Stimulated activated CD4-positive, alpha-beta T cell treated with anti-CD3 and anti-CD28 coated beads, Interleukin-1b, Interleukin-23, amount 100 ng/mL, for 1 hour (primary cell): ENCODE measurements at places on chromosomes 1 and 21.

- DNase-seq: no peak
These were observed 1.4 kb downstream of the ATF3 start for GRCh38 chr1:212609701-212610574.

- no peak for DNase-seq
These were observed 150.5 kb upstream of the RUNX3 start for GRCh38 chr1:25080294-25081209.

GRCh38 chr1:174954073-174954460 is 45.7 kb upstream of the CACYBP start:
- no peak for DNase-seq

- no peak for DNase-seq
These were observed 5.9 kb downstream of the RFX5 start for GRCh38 chr1:151340870-151341754.

DNA sequence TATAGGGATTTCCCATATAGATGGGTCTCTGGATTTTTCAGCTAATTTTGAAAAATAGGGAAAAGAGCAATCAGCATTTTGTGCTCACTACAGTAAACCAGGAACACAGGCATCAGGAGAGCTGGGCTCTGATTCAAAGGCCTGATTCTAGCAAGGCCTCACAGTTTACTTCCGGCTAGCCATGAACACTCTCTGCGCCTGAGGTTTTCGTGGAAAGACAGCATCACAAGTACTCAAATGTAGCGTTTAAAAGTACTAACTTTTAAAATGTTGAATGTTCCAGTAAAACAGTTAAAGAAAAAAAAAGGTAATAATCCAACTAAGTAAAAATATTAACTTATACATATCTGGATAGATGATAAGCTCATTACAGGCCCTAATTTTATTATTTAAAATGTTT is 120.6 kb downstream of the SLC45A1 start:
- DNase-seq: no peak

DNA sequence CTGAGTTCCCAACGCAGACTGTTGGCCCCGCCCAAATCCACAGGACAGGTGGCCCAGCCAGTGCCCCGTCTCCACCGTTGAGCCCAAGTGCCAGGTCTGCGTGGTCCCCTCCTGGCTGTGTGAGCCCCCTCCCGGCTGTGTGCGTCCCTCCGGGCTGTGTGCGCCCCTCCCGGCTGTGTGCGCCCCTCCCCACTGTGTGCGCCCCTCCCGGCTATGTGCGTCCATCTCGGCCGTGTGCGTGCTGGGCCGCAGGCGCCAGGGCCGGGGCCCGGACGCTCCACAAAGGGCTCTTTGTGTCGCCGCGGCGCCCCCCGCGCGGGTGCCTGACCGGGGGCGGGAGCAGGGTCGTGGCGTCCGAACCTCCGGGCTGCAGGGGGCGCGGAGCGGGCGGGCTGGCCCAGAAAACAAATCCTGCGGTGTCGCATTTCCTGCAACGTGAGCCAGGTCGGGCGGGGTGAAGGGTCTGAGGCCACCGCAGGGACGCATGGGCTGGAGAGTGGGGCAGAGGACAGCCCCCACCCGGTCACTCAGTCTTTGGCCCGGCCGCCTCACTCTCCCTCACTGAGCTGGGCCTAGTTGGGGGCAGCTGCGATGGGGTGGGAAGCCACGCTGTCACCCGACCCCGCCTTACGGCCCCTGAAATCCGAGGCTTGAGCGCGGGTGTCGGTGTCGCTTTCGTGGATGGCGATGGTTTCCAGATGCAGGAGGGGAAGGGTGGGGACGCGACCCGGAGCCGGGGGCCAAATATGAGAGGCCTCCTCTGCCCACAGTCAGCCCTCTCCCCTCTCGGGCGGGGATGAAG is 18.8 kb downstream of the TNFRSF25 start:
- no peak for DNase-seq

GRCh38 chr1:208111646-208112190 is 132.5 kb downstream of the PLXNA2 start:
- no peak for DNase-seq

DNA sequence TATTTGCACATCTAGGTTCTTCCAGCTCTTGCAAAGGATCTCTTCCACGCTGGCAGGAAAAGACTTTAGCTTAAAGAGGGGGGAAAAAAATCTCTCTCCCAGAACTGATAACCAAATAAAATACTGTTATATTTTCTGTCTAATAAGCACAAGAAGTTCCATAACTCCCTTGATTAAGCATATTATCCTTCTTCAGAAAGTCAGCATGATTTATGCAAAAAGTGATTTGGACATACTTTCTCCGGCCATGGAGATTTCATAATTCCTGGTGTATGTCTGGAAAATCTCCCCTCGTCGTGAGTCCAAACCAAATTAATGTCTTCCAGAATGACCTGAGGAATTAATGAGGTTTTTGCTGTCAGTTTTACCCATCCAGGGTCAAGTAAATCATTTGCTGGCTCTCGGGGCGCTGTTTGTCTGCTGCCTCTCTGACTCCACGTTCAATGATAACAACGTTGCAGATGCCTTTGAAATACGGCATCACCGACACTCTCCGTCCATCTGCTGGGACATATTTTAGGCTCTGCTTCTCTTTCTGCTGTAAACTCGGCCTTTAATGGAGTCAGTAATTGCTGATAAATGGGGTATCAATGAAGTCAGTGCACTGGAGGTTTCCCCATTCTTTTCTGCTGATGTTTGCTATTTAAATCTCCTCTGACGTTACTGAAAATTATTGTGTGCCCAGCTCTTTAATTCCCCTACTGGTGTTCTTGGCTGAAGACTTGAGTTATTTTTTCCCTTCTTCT is 112.9 kb downstream of the HLX start:
- DNase-seq: no peak

GRCh38 chr21:46314441-46315020 is 9.1 kb downstream of the C21orf58 start:
- no peak for DNase-seq

DNA sequence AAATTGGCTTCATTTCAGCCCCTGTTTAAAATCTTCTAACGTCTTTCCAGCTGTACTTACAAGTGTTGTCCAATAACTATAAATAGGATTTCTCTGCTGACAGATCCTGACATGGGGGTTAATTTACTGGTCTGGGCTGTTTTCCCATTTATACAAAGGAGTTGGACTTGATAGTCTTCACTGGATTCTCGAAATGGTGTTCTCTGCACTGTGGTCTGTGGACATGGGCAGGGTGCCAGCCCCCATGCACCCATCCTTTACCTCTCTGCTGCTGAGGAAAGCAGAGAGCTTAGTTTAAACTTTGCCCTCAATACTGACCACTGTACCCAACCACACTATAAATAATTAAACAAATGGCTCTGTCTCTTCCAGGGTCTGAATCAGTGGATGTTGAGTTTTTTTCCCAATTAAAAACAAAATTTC is 5.2 kb downstream of the DIO1 start:
- no peak for DNase-seq

DNA sequence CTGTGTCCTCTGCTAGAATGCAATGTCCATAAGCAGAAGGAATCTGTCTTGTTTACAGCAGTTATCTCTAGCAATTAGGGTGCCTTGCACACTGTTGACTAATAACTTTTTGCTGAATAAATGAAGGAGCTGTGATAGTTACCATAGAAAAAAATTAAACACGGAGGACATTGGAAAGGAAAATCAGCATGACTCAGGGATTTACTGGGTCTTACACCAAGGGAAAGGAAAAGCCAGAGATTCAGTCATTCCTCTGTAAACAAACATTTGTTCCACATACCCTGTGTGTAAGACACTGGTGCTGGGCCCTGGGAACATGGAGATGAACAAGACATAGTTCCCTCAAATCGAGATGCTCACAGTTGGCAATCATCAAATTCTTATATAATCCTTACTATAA is 183.3 kb downstream of the PTGER3 start:
- DNase-seq: no peak

- DNase-seq: peak; percentile 81
These were observed 549 bp downstream of the THBS3 start for GRCh38 chr1:155206891-155207805.

- DNase-seq: no peak
These were observed 104.8 kb upstream of the GRIK1 start for GRCh38 chr21:30044447-30045064.

DNA sequence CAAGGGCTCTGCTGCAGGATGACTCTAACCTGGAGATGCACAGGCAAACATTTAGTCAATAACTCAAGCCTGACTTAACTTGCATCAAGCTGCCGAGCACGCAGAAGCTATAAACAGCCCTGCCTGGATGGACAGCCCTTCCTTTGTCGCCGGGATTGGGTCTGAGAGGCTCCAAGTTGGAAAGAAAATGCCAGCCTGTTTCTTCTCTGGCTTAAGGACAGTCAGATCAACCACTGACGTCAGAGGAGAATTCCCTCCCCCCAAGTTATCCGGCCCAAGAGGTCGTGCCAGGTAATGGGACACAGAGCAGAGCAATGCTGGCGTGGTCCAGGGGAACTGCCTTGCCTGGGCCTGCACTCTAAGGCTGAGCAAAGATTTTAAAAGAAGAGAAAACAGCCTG is 27.1 kb upstream of the LRRC38 start:
- DNase-seq: no peak

GRCh38 chr1:23869051-23869450 is 961 bp upstream of the FUCA1 start:
- DNase-seq: no peak

- DNase-seq: no peak
These were observed 1.9 kb downstream of the EFNA3 start for GRCh38 chr1:155080312-155081228.

DNA sequence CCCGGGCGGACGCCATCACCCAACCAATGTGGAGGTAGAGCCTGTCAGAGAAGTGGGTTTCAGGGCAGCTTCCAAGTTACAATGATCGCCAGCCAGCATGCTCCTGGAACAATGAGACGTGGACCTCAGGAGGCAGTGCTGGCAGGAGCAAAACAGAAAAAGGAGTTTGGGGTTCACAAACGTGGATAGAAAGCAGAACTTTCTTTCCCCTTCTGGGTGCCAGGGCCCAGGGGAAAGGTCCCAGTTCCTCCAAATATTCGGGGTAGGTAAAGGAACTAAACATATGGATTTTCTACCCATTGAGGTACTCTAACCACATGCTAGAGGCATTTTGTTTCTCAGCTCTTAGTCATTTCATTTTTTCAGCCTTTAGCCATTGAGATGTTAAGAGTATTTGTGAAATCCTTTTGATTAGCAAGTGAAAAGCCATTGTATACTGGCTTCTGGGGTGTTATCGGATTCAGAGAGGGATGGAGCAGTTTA is 488.4 kb upstream of the ADGRL2 start:
- DNase-seq: no peak

DNA sequence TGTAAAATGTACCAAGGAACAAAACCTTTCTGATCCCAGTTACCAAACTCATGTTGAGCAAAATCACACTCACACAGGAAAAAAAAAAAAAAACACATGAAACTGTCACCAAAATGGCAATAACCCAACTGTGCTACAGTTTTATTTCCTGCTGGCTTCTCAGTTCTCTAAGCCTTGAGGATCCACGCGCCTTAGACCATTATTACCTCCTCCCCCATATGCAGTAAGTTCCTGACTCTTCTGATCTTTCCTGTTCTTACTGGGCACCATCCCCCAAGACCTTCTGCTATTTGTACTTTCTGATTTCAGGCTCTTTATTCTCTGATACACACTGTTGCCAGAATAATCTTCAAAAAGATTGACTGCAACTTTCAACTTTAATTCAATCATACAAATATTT is 79.6 kb downstream of the SLC45A1 start:
- no peak for DNase-seq

- DNase-seq: no peak
These were observed 376.4 kb downstream of the BRINP2 start for GRCh38 chr1:177547200-177547599.

DNA sequence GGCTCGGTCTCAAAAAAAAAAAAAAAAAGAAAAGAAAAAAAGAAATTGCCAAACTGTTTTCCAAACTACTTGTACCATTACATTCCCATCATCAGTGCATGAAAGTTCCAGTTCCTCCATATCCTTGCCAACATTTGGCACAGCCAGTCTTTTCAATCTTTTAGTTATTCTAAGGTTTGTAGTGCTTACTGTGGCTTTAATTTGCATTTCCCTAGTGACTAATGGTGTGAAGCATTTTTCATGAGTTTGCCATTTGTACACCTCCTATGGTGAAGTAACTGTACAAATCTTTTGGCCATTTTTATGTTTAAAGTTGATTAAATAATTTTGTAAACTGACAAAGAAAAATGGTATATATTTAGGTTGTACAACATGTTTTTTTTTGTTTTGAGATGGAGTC is 70.7 kb downstream of the DEGS1 start:
- no peak for DNase-seq

DNA sequence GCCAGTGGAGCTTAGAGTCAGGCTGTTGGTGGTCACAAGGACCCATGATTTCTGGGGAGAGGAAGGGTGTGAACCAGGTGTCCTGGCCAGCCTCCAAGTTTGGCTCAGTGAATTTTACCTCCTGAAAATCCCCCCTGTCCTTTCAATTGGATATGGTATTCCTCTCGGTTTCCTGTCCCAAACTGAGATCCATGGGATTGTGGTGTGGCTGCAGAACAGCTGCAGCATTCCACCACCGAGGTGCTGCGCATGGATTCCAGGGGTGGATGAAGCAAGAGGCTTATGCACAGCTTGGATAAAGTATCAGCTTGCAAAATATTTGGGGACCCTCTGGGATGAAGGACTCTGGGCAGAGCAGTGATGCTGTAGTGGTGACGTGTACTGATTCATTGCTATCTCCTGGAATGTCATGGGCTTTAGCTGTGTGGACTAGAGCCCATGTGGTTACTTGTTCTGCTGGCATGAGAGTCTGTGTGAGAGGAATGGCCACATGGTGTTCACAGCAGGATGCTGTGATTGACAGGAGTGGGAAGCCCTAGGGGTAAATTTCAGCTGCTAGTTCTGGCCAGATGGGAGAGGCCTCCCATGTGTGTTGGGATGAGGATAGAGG is 148.7 kb upstream of the SPAG17 start:
- DNase-seq: no peak

DNA sequence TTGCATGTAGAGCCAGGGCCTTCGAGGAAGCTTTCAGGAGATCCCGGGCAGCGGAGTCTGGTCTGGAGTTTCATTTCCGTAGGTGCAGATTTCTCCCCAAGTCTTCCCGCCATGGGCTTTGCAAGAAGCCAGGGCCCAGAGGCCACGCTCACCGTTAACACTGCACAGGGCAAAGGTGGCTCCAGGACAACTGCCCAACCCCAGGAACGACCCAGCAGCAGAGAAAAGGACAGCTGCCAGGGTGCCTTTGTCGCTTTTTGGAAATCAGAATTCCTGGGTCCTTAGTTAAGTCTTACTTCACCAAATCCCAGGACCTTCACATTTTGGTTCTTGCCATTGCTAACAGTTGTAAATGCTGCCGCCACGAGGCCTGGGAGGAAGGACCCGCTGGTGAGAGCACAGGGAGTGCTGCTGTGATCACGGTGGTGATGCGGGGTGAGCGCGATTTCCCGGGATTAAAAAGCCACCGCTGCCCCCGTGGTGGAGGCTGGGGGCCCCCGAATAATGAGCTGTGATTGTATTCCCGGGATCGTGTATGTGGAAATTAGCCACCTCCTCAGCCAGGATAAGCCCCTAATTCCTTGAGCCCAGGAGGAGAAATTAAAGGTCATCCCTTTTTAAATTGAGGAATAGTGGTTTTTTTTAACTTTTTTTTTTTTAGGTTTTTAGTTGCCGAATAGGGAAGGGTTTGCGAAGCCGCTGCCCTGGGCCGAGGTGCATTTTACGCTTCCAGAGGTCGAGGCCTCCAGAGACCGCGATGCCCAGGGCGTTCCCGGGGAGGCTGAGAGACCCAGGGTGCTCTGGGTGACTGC is 8.2 kb downstream of the SIM2 start:
- DNase-seq: no peak

GRCh38 chr1:71698186-71698585 is 584.2 kb downstream of the NEGR1 start:
- no peak for DNase-seq

- no peak for DNase-seq
These were observed 659.4 kb upstream of the CAMK1G start for GRCh38 chr1:208923946-208924720.

- DNase-seq: no peak
These were observed 78.5 kb downstream of the FHAD1 start for GRCh38 chr1:15325375-15326085.
